Melanocyte of skin (primary cell): ENCODE measurements at places on chromosomes 2 and 18. TPM values are rescaled to one million over a fixed set of nuclear protein-coding genes. Genes with fewer than 3 reads are reported as not detected.

The GAD1 gene
- 0.46 and 0.67 TPM in 2 replicates for total RNA-seq

The NAPG gene
- 38.2 and 46.9 TPM in 2 replicates for total RNA-seq

The LNPK gene
- 28.6 and 44.9 TPM in 2 replicates for total RNA-seq

The PLGLB2 gene
- total RNA-seq = 0.67 and 1.9 TPM in 2 replicates

The NDUFB3 gene
- total RNA-seq = 51.6 and 73.8 TPM in 2 replicates

The TSPYL6 gene
- not detected in 2 replicates for total RNA-seq

The TMEM163 gene
- not detected in 2 replicates for total RNA-seq

The KIF5C gene
- 0.62 and 1.00 TPM in 2 replicates for total RNA-seq

The CD8A gene
- not detected in 2 replicates for total RNA-seq

The MYL1 gene
- not detected in 2 replicates for total RNA-seq

The SPEG gene
- under 0.01 and 0.36 TPM in 2 replicates for total RNA-seq

The NTSR2 gene
- total RNA-seq = 0.34 TPM in 1 of 2 replicates, not detected in the other

The NAT8 gene
- total RNA-seq = not detected in 2 replicates

The BBS5 gene
- total RNA-seq = 32.9 and 35.3 TPM in 2 replicates

The FEV gene
- total RNA-seq = not detected in 2 replicates

The ALPG gene
- not detected in 2 replicates for total RNA-seq

The SP100 gene
- 193 and 253 TPM in 2 replicates for total RNA-seq

The CCNT2 gene
- total RNA-seq = 24.0 and 35.2 TPM in 2 replicates

The ANTXR1 gene
- total RNA-seq = 59.3 and 86.8 TPM in 2 replicates

The CCDC121 gene
- 1.1 and 1.3 TPM in 2 replicates for total RNA-seq

The LYPD1 gene
- total RNA-seq = 4.0 and 7.2 TPM in 2 replicates

The COLEC12 gene
- 0.33 and 0.77 TPM in 2 replicates for total RNA-seq

The TCF7L1 gene
- 2.3 and 3.0 TPM in 2 replicates for total RNA-seq

The SIX2 gene
- not detected in 2 replicates for total RNA-seq

The RPE gene
- total RNA-seq = 91.2 and 123 TPM in 2 replicates

The PSME4 gene
- total RNA-seq = 50.3 and 60.8 TPM in 2 replicates

The BOLL gene
- total RNA-seq = not detected in 2 replicates
